SK-MEL-5 (cell line): ENCODE measurements at places on chromosomes 12 and 14.

GRCh38 chr14:50717811-50718210, 49.7 kb upstream of the SAV1 start:
- DNase-seq = no peak

- DNase-seq = no peak
These were observed 11.9 kb downstream of the PPP2R5C start for GRCh38 chr14:101773378-101773777.

GRCh38 chr14:89856871-89857345, 97.6 kb downstream of the EFCAB11 start:
- DNase-seq = no peak

GRCh38 chr12:116172224-116172849, 105.2 kb downstream of the MED13L start:
- DNase-seq = peak; percentile 36

DNA sequence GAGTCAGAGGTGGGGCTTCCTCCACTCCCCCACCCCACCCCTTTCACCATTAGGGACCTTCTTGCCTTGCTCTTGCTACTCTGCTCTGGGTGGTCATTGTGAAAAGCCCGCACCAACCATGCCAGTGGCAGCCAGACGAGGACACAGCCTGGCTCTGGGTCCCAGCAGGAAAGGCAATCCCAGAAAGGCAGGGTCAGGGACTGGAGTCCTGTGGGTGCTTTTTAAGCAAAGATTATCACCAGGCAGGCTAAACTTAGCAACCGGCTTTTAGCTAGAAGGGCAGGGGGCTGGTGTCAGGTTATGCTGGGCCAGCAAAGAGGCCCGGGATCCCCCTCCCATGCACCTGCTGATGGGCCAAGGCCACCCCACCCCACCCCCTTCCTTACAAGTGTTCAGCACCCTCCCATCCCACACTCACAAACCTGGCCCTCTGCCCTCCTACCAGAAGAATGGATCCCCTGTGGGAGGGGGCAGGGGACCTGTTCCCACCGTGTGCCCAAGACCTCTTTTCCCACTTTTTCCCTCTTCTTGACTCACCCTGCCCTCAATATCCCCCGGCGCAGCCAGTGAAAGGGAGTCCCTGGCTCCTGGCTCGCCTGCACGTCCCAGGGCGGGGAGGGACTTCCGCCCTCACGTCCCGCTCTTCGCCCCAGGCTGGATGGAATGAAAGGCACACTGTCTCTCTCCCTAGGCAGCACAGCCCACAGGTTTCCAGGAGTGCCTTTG, 1.2 kb upstream of the GAPDH start:
- peak; percentile 97 for DNase-seq

DNA sequence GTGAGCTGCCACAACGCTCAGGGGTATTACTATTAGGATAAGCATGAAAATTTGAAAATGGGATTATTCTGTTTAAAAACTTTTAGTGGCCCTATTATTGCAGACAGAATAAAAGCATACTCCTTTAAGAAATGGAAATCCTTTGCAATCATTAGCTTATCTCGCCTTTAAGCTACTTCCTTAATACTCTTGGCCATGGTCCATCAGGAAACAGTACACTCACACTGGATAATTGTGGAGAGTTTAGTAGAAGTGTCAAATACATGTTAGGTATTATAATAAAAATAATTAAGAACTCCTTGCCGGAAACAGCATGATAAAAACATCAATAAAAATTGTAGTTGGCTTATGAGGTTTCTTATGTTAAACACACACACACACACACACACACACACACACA, 100.4 kb upstream of the PPFIA2 start:
- DNase-seq = no peak

DNA sequence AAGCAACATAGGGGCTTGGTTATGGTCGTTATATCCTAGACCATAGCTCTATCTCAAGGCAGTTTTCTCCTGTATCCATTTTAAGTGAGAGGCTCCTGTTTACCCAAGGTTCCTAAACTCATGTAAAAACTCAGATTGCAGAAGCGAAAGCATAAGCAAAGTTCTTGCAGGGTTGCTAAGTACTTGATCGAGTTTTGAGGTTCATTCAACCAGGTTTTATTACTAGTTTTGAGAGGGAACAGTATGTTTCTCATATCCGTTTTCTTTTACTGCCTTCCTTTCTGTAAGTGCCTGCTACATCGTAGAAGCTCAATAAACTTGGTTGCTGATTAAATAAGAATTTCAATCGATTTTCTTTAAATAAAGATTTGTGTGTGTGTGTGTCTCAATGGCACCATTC, 5.1 kb downstream of the AKAP3 start:
- no peak for DNase-seq

GRCh38 chr14:75010472-75011093, 7.9 kb downstream of the EIF2B2 start:
- DNase-seq = no peak

GRCh38 chr14:87251011-87251410, 742.0 kb downstream of the GALC start:
- DNase-seq = no peak

GRCh38 chr14:26934151-26934550, 336.3 kb upstream of the NOVA1 start:
- DNase-seq = no peak

- no peak for DNase-seq
These were observed 23.5 kb downstream of the SDSL start for GRCh38 chr12:113445544-113446171.

GRCh38 chr12:56146492-56147460, 5.6 kb upstream of the MYL6B start:
- no peak for DNase-seq

DNA sequence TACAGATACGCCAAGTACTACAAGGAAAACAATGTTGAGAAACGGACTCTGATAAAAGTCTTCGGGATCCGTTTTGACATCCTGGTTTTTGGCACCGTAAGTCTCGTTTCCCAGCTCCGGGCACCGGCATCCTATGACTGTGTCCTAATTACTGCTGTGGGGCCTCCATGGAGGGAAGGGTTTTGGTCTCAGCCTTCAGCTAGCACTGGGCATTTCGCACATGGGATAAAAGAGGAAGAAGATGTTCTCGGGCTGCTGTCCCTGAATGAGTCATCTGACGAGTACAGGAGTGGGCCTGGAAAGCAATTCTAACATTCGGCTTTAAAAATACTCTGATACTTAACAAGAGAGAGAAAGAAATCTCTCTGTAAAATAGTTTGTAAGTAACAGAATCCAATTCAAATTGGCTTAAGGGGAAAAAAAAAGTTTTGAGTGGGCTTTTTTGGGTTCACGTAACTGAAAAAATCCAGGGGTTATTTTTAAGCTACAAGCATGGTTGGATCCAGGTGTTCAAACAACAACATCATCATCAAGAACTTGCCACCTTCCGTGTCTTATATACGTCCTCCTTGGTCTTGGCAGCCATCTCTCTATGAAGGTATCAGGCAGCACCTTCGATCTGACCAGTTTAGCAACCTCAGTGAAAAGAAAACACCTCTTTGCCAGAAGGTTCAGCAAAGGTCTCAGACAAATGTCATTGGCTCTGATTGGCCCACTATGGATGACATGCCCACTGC, 34.4 kb upstream of the P2RX4 start:
- DNase-seq = no peak

GRCh38 chr12:119644930-119645329, 23.0 kb upstream of the PRKAB1 start:
- DNase-seq = no peak

DNA sequence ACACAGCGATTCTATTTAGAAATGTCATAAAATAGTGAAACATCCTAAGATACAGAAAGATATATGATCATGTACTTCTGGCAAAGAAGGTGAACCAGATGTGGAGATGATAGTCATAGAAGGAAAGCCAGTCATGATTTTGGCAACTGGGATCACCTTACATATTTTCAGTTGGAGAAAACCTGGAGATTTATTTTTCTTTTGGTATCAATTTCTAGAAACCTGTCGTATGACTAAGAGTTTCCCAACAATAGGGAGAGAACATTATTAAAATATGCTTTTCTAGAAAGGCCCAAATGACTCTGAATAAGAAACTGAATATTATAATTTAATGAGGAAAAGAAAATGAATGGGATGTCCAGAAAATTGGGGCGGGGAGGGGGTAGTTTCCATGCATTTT, 396.4 kb downstream of the ZFP36L1 start:
- no peak for DNase-seq

DNA sequence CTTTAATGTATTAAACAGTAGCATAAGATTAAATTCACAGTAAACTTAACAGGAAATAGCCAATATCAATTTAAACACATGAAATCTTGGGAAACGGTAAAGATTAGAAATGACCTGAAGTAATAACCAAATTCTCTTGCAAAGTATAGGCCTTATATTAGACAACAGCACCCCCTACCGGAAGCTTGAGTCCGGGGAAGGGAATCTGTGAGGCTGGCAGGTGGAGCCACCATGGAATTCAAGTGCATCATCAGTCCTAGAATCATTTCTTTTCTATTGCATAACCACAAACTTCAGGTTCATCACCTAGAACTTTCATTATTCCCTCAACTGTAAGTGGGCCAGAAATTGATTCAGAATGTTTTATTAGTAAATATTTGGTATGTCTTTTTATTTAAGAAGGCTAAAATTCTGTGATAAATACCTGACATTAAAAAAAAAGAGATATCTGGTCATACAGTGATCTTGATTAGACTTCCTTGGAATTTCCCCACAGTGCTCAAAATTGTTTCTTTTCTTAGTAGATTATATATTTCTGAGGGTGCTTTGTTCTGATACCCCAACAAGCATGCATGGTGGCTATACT, 48.6 kb downstream of the AP5M1 start:
- peak; percentile 78 for DNase-seq

- no peak for DNase-seq
These were observed 29.1 kb upstream of the CDKL1 start for GRCh38 chr14:50425816-50426215.

DNA sequence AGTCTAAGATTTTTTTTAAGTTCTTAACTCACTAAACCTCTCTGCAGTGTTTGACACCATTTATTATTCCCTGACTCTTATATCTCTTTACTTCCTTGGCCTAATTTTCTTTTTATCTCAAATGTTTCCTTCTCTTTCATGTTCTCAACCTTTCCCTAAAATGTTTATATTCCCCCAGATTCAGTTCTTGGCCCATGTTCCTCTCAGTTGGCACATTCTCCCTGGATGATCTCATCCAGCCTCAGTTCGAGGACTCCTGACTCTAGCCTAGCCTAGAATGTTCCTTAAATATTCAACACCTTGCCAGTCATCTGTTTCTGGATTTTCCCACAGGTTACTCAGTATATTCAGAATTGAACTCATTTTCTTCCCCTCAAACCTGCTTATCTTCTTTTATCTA, 81.3 kb downstream of the SCN8A start:
- no peak for DNase-seq

DNA sequence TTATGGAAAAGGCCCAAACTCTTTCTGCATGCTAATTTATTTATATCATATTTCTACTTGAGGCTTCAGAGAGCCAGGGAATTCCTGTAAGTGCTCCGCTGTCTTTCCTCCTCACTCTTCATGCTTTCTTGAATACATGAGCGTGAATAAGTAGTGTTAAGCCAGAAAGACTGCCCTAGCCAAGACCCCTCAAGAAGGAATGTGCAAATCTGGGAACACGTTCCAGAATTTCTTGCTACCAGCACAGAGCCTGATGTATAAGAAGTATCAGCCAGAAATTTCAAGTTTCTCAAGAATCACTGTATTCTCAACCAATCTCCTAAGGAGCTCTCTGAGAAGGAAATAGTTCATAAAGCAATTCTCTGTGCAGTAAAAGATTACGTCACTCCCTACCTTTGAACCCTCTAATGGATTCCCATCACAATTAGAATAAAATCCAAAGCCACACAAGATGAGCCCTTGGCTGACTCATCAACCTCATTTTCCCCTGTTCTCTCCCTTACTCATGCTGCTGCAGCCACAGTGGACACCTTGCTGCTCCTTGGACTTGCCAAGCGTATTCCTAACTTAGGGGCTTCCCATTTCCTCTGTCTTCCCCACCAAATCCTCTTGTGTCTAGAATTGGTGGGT, 6.9 kb upstream of the TSPAN8 start:
- DNase-seq = no peak

DNA sequence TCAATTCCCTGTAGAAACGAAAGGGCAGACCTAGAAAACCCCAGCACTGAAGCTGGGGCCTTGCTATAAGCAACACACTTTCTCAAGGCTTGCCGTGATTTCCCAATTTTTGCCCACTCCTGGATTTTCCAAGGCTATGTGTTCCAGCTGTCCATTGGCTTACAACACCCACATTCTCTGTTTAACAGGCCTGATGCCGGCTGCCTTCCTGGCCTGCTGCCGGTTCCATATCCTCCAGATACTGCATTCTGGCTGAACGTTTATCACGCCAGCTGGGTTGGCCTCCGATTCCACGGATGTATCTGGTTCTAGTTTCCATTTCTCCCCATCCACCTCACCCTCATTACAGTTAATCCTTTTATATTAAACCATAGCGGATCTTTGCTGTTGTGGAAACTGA, 2.0 kb upstream of the PCNX1 start:
- DNase-seq = no peak

- DNase-seq = peak; percentile 89
These were observed at the start of the genes PPHLN1 and ZCRB1 for GRCh38 chr12:42325653-42326474. PPHLN1 (plus strand) TSS chr12:42326167; CDS start chr12:42335903, 9,736 bp downstream. ZCRB1 (minus strand) TSS chr12:42326094; CDS start chr12:42324102, 1,992 bp downstream.

DNA sequence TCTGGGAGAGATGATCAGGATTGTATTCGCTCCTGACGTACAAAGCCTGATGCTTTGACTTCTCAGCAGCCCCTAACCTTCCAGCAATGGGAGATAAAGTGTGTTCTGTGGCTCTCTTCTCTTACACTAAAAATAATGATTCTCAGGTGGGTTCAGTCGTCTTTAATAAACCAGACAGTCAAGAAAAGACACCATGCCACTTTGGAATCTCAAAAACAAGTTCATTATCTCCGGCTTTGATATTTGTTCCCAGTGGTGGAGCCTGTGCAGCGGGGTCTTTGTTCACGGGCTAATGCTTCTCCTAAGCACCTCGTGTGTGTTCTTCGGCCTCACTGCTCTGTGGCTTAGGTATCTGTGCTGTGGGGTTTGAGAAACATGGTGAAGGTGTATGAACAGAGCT, 1.6 kb downstream of the ACVR1B start:
- no peak for DNase-seq

- DNase-seq = no peak
These were observed 69.4 kb upstream of the GSC start for GRCh38 chr14:94839348-94839747.

DNA sequence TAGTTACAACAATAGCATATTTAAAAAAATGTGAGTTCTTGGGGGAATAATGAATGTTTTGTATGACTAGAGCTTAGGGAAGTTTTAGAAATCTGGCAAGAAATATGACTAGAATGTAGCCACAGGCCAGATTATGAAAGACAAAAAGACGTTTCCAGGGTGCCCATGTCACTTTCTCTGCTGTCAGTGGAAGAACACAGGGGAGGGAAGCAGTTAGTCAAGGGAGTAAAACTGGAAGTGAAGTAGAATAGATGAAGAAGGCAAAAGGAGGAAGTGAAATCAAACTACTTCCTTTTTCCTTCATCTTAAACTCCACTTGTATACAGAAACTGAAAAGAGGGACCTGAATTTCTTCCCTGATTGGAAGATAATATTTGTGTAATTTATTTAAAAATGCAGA, 81.2 kb upstream of the ATP2B1 start:
- DNase-seq = no peak

DNA sequence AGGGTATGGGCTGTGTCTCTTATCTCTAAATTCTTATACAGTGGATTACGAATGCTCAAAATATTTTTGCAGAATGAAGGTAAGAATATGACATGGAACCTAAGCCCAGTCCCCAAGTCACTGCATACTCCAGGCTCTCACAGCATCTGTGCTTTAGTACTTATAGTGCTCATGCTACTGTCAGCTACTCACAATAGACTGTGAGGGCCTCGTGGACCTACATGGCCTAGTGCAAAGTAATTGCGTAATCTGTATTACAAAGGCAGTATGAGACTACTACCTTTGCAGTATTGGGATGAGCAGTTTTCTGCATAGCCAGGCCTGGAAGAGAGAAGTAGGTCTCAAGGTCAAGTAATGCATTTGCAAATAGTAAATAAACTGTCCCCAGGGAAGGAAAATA, 27.9 kb downstream of the VWF start:
- DNase-seq = no peak
